Left lung (tissue), 14 donors: ENCODE measurements at places on chromosomes 2 and 18. TPM values are rescaled to one million over a fixed set of nuclear protein-coding genes. Genes with fewer than 3 reads are reported as not detected.

DNA sequence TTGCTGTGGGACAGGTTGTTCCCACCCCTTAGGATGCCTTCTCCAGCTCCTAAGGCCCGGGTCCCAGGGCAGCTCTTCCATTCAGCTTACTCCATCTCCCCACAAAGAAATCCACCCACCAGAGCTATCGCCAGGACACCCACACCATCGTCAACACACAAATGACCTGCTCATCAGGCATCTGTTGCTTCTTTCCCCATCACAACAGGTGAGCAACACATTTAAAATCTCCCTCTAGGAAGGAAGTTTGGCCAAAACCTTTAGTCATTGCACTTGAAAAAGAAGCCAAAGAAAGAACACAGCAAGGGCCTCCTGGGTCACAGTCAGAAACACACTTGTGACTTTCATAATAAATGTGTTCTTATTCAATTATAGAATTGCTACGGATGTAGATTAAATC, 289.0 kb downstream of the PIEZO2 start:
- no peaks in the 10 kb centered on the region for H3K36me3 ChIP-seq
- no peak for DNase-seq
- H3K4me3 ChIP-seq, result no peak overlapping the region
- no peaks in the 10 kb centered on the region for H3K27me3 ChIP-seq

DNA sequence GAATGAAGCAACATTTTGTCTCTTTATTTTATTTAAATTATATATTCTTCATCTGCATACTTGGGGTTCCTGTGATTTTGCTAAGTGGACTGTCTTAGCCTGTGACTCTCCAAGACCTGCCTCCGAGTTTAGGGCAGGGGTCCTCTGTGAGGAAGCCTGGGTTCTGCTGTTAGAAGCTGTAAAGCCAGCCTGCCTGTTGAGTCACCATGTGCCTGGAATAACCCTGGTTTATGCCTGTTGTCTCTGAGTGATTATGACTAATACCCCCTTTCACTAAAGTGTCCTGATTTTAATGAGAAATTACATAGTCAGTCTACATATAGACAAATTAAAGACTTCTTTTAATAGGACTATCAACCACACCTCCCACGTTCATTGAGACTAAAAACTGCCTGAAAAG, 369.1 kb downstream of the ZNF521 start:
- DNase-seq, result no peak
- H3K4me3 ChIP-seq, result no peak overlapping the region
- no peaks in the 10 kb centered on the region for H3K36me3 ChIP-seq
- no peaks in the 10 kb centered on the region for H3K27me3 ChIP-seq
- no peak overlapping the region for H3K27ac ChIP-seq
- H3K4me1 ChIP-seq, result no peaks in the 10 kb centered on the region

DNA sequence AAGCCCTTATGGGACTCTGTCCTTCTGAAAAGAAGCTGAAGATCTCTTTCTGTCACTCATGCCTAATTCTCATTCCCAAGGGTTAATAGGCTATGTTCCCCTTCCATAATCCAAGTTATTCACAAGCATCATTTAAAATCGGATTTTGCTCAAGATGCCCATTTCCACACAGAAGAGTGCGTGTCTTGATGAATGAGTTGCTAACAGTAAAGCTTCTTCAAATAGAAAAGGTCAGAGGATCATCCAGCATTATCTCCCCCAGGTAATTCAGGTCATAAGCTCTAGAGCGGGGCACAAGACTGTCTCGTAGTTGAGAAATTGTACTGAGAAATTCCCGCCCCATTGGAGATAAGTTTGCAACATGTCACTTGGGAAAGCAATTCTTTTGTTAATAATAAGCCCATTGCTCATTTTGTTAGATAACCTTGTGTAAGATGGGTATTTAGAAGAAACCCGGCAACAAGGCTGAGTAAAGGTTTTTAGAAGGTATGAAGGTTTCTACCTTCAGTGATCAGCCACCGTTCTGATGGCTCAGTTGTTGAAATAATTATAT, 290.7 kb upstream of the EPAS1 start:
- H3K36me3 ChIP-seq, result no peaks in the 10 kb centered on the region
- no peak overlapping the region for H3K27ac ChIP-seq
- no peaks in the 10 kb centered on the region for H3K4me1 ChIP-seq
- H3K4me3 ChIP-seq, result no peak overlapping the region
- no peak for DNase-seq

GRCh38 chr2:45902781-45903375, 251.4 kb downstream of the PRKCE start:
- DNase-seq, result no peak
- no peaks in the 10 kb centered on the region for H3K27me3 ChIP-seq

GRCh38 chr18:43648002-43648401, 370.7 kb upstream of the SYT4 start:
- no peaks in the 10 kb centered on the region for H3K4me1 ChIP-seq
- no peak overlapping the region for H3K27ac ChIP-seq
- no peaks in the 10 kb centered on the region for H3K27me3 ChIP-seq
- no peak overlapping the region for H3K4me3 ChIP-seq
- no peaks in the 10 kb centered on the region for H3K36me3 ChIP-seq
- no peak for DNase-seq

GRCh38 chr2:9629222-9630116, 1.3 kb downstream of the YWHAQ start:
- peak overlapping the region; percentile 79 for H3K4me3 ChIP-seq
- peaks cover 9% of the 10 kb centered on the region for H3K4me1 ChIP-seq
- H3K27ac ChIP-seq, result peak overlapping the region; percentile 91

DNA sequence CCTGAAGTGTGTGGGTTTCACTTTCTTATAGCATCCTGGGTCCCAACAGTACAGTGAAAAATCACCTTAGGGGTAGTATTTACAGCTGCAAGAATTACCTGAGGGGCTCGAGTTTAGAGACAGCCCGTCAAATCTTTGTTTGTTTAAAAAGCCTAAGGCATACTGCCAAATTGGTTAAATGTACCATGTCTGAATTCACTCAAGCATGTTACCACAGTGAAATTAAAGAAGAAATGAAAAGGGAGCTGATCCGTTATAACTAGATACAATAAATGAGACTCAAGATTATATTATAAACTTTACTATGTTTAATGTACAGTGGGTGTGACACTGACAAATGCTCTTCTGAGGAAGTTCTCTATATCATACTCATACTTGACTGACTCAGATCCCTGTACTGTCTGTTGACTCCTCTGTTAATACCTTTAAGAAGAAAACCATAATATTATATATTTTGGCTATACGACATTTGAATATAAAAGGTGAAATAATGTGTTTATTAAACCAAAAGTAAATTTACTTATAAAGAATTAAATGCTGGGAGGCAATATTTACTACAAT, 107.3 kb downstream of the TMEFF2 start:
- H3K4me1 ChIP-seq, result no peaks in the 10 kb centered on the region
- DNase-seq, result no peak
- no peaks in the 10 kb centered on the region for H3K36me3 ChIP-seq
- H3K27ac ChIP-seq, result no peak overlapping the region

GRCh38 chr18:21897811-21898210, 157.2 kb downstream of the MIB1 start:
- H3K27me3 ChIP-seq, result no peaks in the 10 kb centered on the region
- no peak overlapping the region for H3K4me3 ChIP-seq
- H3K4me1 ChIP-seq, result no peaks in the 10 kb centered on the region
- DNase-seq, result no peak

- H3K27me3 ChIP-seq, result no peaks in the 10 kb centered on the region
- no peak overlapping the region for H3K4me3 ChIP-seq
- no peaks in the 10 kb centered on the region for H3K36me3 ChIP-seq
Observed at GRCh38 chr2:132941296-132942020, 271.5 kb upstream of the LYPD1 start.

- no peaks in the 10 kb centered on the region for H3K27me3 ChIP-seq
- no peak overlapping the region for H3K4me3 ChIP-seq
- no peak for DNase-seq
- no peaks in the 10 kb centered on the region for H3K36me3 ChIP-seq
Observed at GRCh38 chr18:69958422-69958821, 10.7 kb upstream of the CD226 start.

- DNase-seq, result no peak
- no peaks in the 10 kb centered on the region for H3K36me3 ChIP-seq
- no peaks in the 10 kb centered on the region for H3K27me3 ChIP-seq
- H3K4me3 ChIP-seq, result no peak overlapping the region
- H3K27ac ChIP-seq, result no peak overlapping the region
Observed at GRCh38 chr2:163571423-163572102, 164.2 kb downstream of the FIGN start.

DNA sequence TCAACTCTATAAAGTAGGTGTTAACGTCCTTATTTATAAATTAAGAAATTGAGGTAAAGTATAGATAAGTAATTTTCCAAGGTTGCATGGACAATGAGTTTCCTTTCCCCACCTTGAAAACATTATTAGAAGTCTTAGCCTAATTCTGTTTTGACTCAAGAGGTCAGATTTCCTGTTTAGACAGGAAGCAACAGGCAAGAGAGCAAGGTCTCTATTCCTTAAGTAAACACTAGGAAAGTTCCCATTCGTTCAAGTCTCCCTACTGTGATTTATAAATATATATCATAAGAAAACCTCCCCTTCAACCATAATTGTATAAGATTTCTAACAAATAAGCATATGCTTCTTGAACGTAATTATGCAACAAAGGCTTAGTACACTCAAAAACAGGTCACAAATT, 40.3 kb downstream of the CLASP1 start:
- no peaks in the 10 kb centered on the region for H3K27me3 ChIP-seq
- DNase-seq, result no peak
- H3K36me3 ChIP-seq, result no peaks in the 10 kb centered on the region
- no peak overlapping the region for H3K27ac ChIP-seq

- no peaks in the 10 kb centered on the region for H3K36me3 ChIP-seq
- no peak for DNase-seq
- H3K27ac ChIP-seq, result no peak overlapping the region
- no peak overlapping the region for H3K4me3 ChIP-seq
- peaks cover 36% of the 10 kb centered on the region for H3K27me3 ChIP-seq
- H3K4me1 ChIP-seq, result peaks cover 10% of the 10 kb centered on the region
Observed at GRCh38 chr2:42914314-42914713, 121.9 kb upstream of the HAAO start.

GRCh38 chr2:24917086-24917485, 3.0 kb downstream of the ADCY3 start:
- DNase-seq, result no peak
- no peaks in the 10 kb centered on the region for H3K36me3 ChIP-seq

GRCh38 chr2:1209761-1210160, 203.5 kb upstream of the TPO start:
- no peaks in the 10 kb centered on the region for H3K4me1 ChIP-seq
- no peak overlapping the region for H3K27ac ChIP-seq
- no peaks in the 10 kb centered on the region for H3K36me3 ChIP-seq
- no peaks in the 10 kb centered on the region for H3K27me3 ChIP-seq
- no peak overlapping the region for H3K4me3 ChIP-seq

GRCh38 chr18:32440518-32440917, 30.2 kb downstream of the GAREM1 start:
- no peak for DNase-seq
- H3K4me1 ChIP-seq, result peaks cover 12% of the 10 kb centered on the region
- no peaks in the 10 kb centered on the region for H3K27me3 ChIP-seq
- H3K27ac ChIP-seq, result no peak overlapping the region
- H3K36me3 ChIP-seq, result no peaks in the 10 kb centered on the region

DNA sequence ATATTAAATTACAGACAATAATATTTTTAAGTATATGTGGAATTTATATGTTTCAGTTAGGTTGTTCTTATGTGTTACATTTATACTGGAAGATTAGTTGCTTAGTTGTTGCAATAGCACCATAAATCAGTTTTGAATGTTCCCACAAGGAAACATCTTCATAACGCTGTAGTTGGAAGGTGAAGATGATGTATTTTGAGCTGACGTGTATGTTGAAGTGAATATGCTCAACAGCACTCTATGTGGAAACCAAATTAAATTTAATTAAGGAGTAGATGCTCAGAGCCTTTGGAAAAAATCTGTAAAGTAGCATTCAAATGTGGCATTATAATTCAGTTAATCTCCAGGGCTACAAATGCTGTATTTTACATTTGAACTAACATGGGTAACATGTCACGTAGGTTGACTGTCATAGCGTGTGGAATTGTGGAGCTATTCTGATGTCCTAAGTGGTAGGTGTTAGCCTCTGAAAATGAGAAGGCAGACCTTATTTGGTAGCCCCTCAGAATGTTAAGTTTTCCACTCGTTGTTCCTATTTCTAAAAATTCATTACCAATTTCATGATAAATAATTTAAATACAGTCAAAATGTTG, 88.5 kb downstream of the MEIS1 start:
- H3K4me3 ChIP-seq, result no peak overlapping the region
- no peak overlapping the region for H3K27ac ChIP-seq
- H3K4me1 ChIP-seq, result peaks cover 5% of the 10 kb centered on the region

DNA sequence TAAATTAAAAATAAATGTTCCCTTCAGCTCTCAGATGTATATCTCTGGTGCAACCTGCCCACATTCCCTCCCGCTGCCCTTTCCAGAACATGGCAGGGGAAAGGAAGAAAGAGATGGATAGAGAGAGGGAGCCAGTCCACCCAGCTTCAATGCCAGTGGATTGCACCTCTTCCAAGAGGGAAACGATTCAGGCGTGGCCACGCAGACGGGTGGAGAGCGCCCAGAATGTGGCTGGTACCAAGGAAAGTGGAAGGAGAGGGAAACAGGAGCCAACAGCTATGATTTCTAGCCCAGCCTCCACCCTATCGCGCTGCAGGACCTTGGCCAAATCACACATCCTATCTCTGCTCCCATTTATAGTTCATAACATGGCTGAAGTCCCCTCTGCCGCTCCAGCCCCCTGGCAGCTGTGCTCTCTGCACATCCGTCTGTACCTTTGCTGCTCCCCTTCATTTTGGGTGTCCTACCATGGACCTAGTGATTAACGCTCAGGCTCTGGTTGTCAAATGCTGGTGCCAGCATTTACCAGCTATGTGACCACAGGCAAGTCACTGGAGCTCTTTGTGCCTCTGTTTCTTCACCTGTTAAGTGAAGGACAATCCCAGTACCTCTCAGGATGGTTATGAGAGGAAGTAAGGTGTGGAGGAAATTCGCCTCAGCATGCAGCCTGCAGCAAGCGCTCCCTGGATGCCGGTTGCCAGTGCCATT, 66.5 kb downstream of the SFXN5 start:
- no peaks in the 10 kb centered on the region for H3K4me1 ChIP-seq
- no peak overlapping the region for H3K27ac ChIP-seq
- no peaks in the 10 kb centered on the region for H3K27me3 ChIP-seq

GRCh38 chr2:177379354-177379753, 13.2 kb upstream of the AGPS start:
- no peak overlapping the region for H3K4me3 ChIP-seq
- no peaks in the 10 kb centered on the region for H3K36me3 ChIP-seq
- DNase-seq, result no peak
- H3K27me3 ChIP-seq, result no peaks in the 10 kb centered on the region
- no peaks in the 10 kb centered on the region for H3K4me1 ChIP-seq

DNA sequence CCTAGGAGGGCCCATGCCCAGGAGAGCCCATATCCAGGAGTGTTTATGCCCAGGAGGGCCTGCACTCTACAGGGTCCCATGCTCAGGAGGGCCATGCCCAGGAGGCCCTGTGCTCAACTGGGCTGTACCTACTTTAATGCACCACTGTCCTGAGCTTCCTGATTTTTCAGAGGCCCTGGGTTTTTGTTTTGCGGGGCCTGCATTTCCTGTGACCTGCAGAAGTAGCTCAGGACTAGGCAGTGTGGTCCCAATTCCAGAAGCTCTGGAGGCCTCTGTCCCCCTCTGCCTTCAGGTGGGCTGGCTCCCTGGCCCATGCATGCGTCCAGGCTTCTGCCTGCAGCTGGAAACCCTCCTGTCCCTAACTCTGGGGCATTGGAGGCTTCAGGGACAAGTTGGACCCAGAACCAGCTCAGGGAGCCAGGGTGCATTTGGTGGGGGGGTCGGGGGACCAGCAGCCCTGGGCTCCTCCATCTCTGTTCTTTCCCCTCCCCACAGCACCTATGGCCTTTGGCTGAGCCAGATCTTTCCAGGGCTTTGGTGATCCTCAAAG, 10.8 kb downstream of the GPR35 start:
- DNase-seq, result no peak
- no peak overlapping the region for H3K4me3 ChIP-seq
- H3K4me1 ChIP-seq, result no peaks in the 10 kb centered on the region
- H3K27me3 ChIP-seq, result no peaks in the 10 kb centered on the region

Gene OR6B3
- not detected for total RNA-seq

Gene CREG2
- total RNA-seq, result not detected
